ENCODE measurements at places on chromosomes 7 and 10. TPM values are rescaled to one million over a fixed set of nuclear protein-coding genes. Genes with fewer than 3 reads are reported as not detected.

NEUROG3 gene
- total RNA-seq: not detected

DNA sequence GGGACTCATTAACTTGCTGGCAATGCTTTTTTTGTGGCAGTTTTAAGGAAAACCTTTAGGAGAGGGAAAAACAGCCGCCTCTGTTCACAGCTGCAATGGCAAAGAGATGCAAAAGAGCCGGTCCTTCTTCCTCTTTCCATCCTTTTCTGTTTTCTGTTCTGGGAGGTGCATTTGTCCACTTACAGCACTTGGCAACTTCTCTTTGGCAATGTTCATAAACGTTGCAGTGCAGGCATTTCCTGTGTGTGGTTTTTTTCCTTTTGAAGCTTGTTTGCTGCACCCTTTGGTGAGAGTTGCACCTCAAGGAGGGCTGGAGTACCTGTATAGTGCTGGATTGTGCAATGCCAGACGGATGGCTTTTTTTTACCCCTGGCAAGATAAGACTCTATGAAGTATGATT, 53.9 kb upstream of the HABP2 start:
- no peaks in the 10 kb centered on the region for H3K27me3 ChIP-seq
- DNase-seq: peak; percentile 55
- H3K4me1 ChIP-seq: peaks cover 43% of the 10 kb centered on the region
- H3K36me3 ChIP-seq: no peaks in the 10 kb centered on the region

GRCh38 chr7:81676105-81676811, 93.6 kb downstream of the HGF start:
- no peaks in the 10 kb centered on the region for H3K27me3 ChIP-seq
- H3K4me1 ChIP-seq: no peaks in the 10 kb centered on the region
- no peak for DNase-seq
- no peak overlapping the region for H3K27ac ChIP-seq

DNA sequence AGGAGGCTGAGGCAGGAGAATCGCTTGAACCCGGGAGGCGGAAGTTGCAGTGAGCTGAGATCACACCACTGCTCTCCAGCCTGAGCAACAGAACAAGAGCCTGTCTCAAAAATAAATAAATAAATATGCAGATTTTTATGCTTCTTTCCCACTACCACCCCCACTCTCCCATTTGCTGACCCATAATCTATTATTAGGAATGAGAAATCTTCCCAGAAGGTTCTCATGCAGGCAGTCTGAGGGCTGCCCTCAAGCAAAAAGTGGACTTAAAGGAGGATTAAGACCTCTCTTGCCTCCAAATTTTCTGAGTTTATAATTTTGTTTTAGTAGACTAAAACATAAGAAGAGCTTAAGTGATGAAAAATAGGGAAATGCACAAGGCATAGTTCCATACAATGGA, 85.2 kb upstream of the TOMM7 start:
- H3K4me3 ChIP-seq: no peak overlapping the region
- H3K36me3 ChIP-seq: no peaks in the 10 kb centered on the region
- H3K4me1 ChIP-seq: no peaks in the 10 kb centered on the region
- DNase-seq: no peak

GRCh38 chr7:17130281-17131059, 168.0 kb upstream of the AHR start:
- no peaks in the 10 kb centered on the region for H3K36me3 ChIP-seq
- H3K4me3 ChIP-seq: peak overlapping the region; percentile 22
- no peaks in the 10 kb centered on the region for H3K27me3 ChIP-seq
- DNase-seq: no peak

Measured in lower lobe of right lung (tissue), 2 donors.